ENCODE measurements at places on chromosomes 2 and 18.

- no peak for DNase-seq
These were observed 161.9 kb upstream of the SKOR2 start for GRCh38 chr18:47413327-47413726.

GRCh38 chr2:18132697-18133096, 254.2 kb downstream of the KCNS3 start:
- no peak for DNase-seq

DNA sequence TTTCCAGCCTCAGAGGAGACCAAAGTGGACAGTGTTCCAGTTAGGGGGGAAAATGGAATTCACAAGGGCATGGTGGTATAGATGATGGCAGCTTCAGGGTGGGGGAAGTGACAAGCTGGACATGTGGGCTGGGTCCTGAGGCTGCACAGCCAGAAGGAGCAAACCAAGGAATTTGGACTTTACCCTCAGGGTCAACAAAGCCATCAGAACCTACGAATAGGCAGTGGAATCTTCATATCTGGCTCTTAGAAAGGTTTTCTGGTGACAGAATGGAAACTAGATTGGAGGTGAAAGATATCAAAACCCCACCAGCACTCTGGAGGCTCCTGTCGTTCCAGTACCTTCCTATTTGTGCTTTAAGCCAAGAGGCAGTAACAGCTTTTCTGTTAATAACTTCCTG, 127.1 kb downstream of the SETBP1 start:
- DNase-seq = no peak

DNA sequence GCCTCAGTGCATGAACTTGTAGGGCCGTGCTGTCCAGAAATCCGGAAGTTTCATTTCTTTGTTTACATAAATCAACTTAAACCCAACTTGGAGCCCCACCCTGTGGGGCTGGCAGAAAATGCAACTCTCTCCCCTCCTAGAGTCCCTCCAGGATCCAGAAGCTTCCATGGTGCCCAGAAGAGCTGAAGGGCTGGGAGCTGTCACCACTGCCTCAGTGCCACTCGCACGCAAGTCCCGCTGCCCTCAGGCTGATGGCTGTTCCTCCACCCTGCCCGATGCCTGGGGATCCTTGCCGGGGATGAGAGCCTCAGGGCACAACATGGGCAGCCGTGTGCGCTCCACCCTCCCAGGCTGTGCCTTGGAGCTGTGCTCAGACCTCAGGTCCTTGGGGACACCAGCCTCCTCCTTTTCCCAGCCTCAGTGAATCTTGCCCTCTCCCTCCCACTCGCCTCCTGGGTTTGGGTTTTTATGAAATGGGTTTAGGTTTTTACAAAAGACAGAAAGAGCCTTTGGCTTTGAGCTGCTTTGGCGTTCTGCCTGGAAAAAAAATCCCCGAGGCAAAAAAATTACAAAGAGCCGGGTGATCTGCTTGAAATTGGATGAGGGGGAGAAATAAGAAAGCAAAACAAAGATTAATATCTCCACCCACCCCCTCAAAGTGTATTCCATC, 155.2 kb downstream of the TWIST2 start:
- no peak for DNase-seq

GRCh38 chr2:160199683-160200389, at the start of gene ITGB6:
Gene ITGB6, minus strand, starts transcription at chr2:160200272. Its CDS starts 209 bp downstream, at chr2:160200063.
- no peak for DNase-seq

- no peak for DNase-seq
These were observed 1.2 kb downstream of the ACMSD start for GRCh38 chr2:134839649-134840048.

DNA sequence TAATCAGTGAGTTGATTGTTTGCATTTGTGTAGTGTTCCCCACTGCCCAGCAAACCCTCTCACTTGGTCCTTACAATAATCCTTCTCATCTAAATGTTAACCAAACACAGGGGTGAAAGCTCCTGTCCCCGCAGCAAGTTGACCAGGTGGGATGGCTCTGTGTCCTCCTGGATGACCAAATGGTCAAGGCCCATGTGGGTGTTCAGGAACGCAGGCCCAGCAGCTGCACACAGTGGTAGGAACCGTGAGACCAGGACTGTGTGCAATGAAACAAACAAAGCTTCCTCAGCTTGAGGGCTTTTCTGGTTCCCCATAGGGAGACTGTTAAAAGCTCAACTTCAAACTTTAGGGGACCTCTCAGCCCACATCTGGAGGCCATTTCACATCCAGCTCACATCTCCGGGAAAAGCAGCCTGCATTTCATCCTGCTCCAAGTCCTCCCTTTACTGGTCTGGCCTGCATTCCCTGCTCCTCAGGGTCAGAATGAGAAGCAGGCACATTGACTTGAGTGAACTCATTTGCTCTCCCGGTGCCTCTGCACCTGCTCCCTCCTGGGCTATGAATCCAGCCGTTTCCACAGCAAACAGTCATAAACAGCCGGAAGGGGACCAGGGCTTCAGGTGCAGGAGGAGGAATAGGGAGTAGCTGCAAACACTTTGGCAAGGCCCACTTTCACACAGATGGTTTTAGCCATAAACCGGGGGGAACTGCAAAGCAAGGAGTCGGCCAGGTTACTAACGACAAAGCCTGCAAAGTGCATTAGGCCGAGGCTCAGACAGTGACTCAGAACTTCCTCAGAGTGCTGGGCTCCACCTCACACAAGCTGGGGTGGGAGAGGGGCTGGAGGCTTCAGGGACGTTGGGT, 144.7 kb downstream of the CAPN13 start:
- no peak for DNase-seq

- DNase-seq = peak; percentile 17
These were observed 121.3 kb downstream of the CDC42EP3 start for GRCh38 chr2:37550190-37550589.

GRCh38 chr2:215489288-215489848, 53.5 kb upstream of the FN1 start:
- no peak for DNase-seq

DNA sequence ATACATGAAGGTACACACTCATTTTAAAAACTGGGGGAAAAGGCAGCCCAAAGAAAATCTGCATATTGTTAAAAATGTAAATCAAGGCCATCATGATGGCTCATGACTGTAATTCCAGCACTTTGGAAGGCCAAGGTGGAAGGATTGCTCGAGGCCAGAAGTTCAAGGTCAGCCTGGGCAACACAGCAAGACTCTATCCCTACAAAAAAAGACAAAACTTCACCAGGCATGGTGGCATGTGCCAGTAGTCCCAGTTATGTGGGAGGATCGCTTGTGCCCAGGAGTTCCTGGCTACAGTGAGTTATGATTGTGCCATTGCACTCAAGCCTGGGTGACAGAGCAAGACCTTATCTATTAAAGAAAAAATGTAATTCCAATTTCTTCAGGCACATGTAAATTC, 34.6 kb upstream of the TMEM247 start:
- DNase-seq = no peak

GRCh38 chr2:134413430-134413829, 159.6 kb downstream of the MGAT5 start:
- no peak for DNase-seq

DNA sequence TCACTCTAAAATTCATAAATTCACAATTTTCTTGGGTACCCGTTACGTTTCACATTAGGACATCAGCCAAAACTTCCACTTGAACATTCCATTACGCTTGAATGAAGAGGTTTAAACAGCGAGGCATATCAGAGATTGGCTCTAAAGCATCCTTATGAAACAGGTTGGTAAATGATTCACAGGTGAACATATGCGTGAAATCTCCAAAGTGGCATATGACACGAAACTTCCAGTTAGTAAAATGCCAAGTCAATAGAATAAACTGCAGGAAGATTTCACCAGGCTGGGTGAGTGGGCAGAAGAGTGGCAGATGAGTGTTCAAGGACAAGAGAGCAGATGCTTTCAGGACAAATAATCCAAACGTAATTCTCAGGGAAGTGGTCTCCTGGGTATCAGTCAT, 33.9 kb upstream of the GLS start:
- DNase-seq = no peak

DNA sequence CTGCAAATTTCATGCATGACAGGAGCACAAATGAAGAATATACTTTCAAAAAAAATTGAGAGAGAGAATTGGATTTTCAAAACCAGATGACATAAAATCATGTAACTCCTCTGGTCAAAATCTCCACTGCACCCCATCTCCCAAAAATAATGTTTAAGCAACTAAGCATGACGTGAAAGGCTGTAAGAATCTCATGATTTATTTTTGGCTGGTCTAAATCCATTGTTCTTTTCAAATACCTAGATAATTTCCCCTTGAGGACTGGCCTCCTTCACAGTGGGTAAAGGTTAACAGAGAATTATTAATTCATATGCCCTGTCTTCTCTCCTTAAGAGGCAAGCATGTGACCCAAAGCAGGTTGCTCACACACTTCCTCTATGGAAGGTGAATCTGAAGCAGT, 101.5 kb upstream of the CCDC195 start:
- no peak for DNase-seq

- no peak for DNase-seq
These were observed 252.9 kb downstream of the PRKCE start for GRCh38 chr2:45904267-45904945.

DNA sequence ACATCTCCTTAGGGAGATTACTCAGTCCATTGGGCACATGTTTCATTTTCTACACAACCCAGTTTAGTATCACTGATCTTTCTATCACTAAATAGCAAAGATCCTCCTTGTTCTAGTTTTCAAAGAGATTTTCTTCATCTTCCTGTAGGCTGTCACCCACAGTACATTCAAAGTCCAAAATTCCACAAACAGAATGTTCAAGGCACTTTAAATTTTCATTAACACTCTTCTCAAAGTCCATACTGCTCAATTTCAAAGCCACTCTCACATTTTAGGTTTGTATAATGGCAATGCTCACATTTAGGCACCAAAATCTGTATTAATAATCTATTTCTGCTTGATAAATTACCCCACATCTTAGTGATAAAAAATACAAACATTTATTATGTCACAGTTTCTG, 152.8 kb downstream of the FSIP2 start:
- no peak for DNase-seq

- DNase-seq = no peak
These were observed 625.3 kb upstream of the LRRTM4 start for GRCh38 chr2:78147466-78147865.

DNA sequence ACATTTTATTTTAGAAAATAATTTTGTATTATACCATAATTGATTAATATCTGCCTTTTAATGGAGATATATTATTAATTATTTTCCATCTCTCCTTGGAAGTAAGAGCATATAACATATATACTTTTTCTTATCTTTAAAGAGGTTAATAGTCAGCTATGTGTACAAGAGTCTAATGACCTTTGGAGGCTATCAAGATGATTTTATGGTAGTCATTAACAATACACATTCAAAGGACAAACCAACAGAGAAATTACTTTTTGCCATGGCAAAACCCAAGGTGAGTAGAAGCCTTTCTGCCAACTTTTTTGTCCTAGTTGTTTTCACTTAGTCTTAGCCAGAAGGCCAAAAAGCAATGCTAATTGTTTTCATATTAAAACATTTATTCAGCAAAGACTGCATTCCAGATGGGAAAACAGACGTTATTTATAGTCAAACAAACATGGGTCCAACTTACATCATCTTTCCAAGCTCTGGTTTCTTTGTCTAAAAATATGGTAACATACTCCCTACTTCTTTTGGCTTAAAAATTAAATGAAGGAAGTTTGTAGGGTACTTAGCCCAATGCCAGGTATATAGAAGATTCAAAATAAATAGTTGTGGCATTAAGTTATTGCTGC, 9.6 kb upstream of the DYNC2LI1 start:
- DNase-seq = no peak

- DNase-seq = no peak
These were observed 68.0 kb downstream of the SERPINB8 start for GRCh38 chr18:64037812-64038414.

GRCh38 chr2:138931284-138932256, 151.4 kb upstream of the NXPH2 start:
- no peak for DNase-seq

DNA sequence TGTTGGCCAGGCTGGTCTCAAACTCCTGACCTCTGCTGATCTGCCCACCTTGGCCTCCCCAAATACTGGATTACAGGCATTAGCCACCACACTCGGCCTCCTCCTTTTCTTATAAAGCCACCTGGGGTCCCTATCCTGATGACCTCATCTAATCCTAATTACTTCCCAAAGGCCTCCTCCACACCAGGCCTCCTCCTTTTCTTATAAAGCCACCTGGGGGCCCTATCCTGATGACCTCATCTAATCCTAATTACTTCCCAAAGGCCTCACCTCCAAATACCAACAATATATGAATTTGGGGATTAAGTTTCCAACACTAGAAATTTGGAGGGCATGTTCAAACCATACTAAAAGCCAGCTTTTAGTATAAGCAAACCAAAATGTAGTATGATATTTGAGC, 9.7 kb upstream of the RMC1 start:
- no peak for DNase-seq

GRCh38 chr18:79617511-79618500, 61.8 kb upstream of the CTDP1 start:
- no peak for DNase-seq

DNA sequence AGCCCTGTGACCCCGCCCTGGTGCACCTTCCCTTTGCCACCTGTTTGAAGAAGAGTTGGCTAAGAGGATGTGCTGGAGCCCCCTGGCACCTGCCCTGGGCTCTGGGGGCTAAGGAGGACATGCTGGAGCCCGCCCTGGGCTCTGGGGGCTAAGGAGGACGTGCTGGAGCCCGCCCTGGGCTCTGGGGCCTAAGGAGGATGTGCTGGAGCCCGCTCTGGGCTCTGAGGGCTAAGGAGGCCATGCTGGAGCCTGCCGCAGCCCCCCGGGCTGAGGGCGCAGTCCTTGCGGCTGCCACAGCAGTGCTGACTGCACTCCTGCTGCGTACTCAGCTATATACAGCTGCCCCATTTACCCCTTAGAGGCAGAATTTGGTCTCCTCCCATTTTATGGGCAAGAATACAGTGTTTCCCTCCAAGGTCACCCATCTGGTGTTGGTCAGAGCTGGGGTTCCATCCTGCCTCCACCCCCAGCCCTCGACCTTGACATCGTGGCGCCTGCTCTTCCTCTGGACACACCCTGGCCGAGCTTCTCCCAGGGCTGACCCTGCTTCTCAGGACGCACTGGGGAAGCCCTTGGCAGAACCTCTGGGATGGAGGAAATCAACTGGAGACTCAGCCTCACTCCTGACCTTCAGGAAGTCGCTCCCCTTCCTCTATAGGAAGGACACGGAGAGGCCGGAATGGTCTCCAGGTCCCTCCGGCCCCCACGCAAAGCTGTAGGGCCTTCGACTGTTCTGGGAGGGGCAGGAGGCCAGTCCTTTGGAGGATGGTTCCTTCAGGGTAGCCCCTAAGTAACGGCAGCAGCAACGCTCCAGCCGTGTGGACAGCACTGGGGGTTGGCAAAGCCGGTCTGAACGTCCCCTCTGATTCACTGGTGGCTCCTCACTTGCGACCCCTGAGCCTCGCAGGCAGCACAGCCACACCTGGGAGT, 65.0 kb upstream of the HPCAL1 start:
- no peak for DNase-seq
